ENCODE measurements at places on chromosomes 2 and 18.

DNA sequence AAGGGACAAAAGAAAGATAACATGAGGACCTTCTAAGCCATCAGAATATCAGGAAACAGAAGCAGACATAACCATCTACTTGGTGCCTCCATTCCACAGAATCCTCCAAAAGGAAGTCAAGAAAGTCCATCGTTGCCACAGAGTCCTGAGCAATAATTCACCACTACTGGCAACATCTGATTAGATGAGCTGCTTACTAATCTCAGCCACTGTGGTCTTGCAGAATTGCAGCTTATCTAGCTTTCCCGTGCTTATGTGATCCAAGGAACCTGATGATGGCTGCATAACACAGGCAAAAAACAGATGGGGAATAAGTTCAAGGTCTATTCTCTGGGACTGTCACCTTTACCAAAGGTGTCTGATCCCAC lies 278.5 kb downstream of the AFF3 start:
- DNase-seq = no peak

DNA sequence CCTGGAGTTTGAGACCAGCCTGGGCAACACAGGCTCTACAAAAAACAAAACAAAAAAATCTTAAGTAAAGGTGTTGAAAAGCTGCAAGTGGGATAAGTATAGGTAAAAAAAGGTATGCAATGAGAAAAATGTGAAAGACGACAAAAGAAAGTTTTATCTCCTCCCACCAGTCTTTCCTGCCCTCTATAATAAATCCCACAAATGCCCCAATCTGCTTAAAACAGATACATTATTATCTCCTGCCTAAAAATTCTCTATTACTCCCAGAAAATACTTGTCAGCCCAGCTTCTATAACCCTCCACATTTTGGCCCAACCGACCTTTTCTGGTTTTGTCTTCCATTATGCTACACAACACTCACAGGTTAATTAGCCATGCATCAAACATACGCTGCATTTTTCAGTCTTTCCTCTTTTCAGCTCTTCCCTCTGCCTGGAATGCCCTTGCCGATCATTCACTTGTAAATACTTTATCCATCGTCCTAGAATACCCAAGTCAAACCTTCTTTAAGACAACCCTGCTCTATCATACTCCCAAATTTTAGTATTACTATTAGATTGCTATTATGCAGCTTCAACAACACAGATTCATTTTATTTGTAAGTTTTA lies 10.8 kb downstream of the ASXL2 start:
- no peak for DNase-seq

- DNase-seq = no peak
Measured at GRCh38 chr18:56727399-56727798, 76.2 kb downstream of the WDR7 start.

DNA sequence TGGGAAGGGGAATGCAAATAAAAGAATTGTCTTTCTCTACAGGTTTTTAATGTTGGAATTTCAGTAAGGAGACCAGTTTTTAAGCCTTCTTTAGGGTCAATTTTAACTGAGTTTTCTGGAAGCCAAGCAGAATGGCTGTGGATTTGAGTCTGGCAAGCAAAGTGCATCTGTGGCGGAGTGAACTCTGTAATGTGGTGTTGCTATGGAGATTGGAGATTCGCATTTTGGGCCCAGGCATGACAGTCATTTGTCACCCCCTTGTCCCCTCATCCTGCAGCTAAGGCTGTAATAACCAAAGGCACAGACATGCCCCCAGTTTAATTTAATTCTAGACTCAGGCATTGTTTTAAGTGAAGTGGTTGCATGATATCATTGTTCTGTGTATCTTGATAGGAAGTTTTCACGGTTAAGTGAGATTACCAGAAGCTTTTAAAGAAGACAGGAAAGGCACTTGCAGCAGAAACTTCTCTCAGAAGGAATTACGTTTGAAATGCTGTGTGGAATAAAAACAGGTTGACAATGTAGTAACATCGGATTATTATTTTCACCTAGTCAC lies 30.6 kb downstream of the ARMC9 start:
- no peak for DNase-seq

- DNase-seq = no peak
Measured at GRCh38 chr18:79850731-79851130, 53.0 kb downstream of the KCNG2 start.

DNA sequence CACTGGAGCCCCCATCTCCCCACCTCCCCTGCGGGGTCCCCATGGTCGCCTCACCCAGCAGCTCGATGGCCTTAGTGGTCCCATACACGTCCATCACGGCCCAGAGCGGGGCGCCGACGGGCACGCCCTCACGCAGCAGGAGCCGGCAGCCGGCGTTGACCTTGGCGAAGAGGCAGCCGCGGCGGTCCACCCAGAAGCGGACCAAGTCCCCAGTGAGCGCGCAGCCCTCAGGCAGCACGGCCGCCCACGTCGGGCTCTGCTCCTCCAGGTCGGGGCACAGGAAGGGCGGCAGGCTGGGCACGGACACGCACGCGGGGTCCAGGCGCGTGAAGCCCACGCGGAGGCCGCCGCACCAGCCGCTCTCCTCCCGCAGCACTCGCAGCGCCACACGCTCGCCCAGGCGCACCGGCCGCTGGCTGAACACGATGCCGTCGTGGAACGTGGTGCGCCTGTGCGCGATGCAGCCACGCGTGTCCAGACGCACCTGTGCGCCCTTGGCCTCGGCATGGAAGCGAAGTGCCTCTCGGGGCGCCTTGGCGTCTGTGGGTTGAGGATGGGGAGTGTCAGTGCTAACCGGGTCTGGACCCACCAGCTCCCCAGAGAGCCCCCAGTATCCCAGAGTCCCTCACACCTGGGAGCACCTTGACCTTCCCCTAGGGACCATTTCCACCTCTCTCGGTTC lies 4.6 kb downstream of the NEURL3 start:
- no peak for DNase-seq

GRCh38 chr2:57097855-57098254 lies 914.1 kb downstream of the CCDC85A start:
- no peak for DNase-seq

- DNase-seq = no peak
Measured at GRCh38 chr2:43787895-43788294, 14.1 kb downstream of the DYNC2LI1 start.

- no peak for DNase-seq
Measured at GRCh38 chr18:59323931-59324622, 5.6 kb upstream of the CPLX4 start.

GRCh38 chr2:26619521-26619951 lies 21.6 kb downstream of the CIB4 start:
- DNase-seq = no peak

DNA sequence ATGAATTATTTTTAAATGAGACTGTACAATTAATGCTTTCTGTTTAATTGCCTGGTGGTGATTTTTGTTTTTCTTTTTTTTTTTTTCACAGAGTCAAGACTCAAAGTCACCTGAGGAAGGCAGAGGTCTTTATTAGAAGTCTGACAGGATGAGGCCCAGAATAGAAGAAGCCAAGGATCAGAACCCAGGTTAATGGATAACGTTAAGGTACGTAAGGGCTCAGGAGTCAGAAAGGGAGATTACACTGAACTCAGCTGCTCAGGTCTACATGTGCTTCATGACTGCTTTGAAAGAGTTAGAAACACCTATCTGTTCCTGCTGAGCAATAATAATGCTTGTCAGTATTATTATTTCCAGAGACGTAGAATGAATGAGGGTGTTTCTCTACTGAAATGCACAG lies 196.5 kb downstream of the LRATD1 start:
- no peak for DNase-seq

- no peak for DNase-seq
Measured at GRCh38 chr2:196123679-196124373, 47.6 kb downstream of the STK17B start.

GRCh38 chr2:132549935-132550670 lies 119.9 kb downstream of the LYPD1 start:
- no peak for DNase-seq

- no peak for DNase-seq
Measured at GRCh38 chr2:5791371-5791770, 99.2 kb downstream of the SOX11 start.

DNA sequence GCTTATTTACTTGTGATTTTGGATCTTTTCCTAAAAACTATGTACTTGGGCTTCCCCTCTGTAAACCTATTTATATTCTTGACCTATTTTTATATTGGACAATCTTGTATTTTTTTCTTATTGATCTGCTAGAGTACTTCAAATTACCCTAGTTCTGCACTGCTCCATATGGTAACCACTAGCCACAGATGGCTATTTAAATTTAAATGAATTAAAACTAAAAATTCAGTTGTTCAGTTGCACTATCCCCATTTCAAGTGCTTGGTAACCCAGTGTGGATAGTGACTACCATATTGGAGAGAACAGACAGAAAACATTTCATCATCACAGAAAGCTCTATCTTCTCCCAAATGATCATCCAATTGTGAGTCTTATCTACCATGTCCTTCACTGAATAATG lies 74.3 kb downstream of the PDK1 start:
- no peak for DNase-seq

- no peak for DNase-seq
Measured at GRCh38 chr18:12497839-12498238, 90.1 kb downstream of the PRELID3A start.
